ENCODE measurements at places on chromosomes 1 and 21.

- DNase-seq, result peak; percentile 86
These were observed 50.2 kb downstream of the DPYD start for GRCh38 chr1:97870589-97870988.

GRCh38 chr1:244863491-244864252, 671 bp downstream of the HNRNPU start:
- no peak for DNase-seq

DNA sequence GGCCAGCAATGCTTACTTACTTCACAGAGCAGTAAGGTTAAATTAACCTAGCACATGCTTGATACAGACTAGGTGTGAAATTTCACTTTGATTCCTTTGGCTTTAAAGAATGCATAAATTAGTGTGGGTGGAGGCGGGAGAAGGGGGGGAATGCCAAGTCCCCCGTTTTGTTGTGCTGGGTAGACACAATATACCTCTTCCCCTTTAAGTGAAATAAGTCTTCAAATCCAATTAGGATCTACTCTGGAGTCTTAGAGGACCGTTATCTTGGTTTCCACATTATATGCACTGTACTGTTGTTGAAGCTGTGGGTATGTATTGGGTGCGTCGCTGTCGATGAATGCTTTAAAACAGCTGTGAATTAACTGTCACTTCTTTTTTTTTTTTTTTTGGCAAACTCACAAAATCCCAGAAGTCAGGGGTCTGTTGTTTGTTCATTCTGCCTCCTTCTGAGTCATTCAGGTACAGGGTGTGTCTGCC, 1.6 kb upstream of the S1PR1 start:
- no peak for DNase-seq

GRCh38 chr1:22935433-22935832, 37.2 kb downstream of the LACTBL1 start:
- no peak for DNase-seq

- peak; percentile 17 for DNase-seq
These were observed 12.5 kb downstream of the CHML start for GRCh38 chr1:241627453-241628259.

DNA sequence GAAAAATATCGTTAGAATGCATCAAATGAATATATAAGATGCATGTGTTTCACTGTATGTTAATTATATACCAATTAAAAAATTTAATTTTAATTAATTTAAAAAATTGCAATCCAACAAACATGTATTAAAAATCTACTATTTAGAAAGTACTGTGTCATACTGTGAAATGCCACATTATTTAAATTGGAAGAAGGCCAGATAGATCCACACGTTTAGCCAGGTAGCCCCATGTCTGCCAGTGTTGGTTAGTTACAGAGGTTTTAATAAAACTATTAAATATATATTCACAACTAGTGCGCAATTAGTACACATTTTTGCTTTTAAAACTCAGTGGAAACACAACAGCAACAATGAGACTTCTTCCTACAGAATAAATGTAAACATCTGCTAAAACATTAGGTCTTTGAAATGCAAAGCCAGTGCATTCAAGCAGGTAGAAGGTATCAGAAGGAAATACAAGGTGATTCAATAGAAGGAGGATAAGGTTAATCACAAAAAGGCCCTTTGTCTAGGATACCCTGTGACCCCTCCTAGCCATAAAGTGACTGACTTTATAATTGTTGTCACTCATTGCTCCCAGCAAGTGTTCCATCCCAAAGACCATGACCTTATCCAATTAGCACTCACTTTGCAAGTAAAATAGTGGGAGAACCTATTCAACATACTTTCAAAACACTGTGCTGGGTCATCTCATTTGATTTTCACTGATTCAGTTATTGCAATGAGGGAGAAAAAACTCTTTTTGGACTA, 211.5 kb downstream of the TTLL7 start:
- DNase-seq, result no peak

- no peak for DNase-seq
These were observed 105.0 kb upstream of the COL6A1 start for GRCh38 chr21:45876381-45877170.

- DNase-seq, result no peak
These were observed 39.0 kb downstream of the ST7L start for GRCh38 chr1:112579801-112580510.

- no peak for DNase-seq
These were observed 153.7 kb downstream of the ELAVL4 start for GRCh38 chr1:50262436-50262835.

- DNase-seq, result no peak
These were observed 78.4 kb upstream of the CTTNBP2NL start for GRCh38 chr1:112317611-112318062.

- no peak for DNase-seq
These were observed 238.1 kb downstream of the LRRC40 start for GRCh38 chr1:69967245-69967766.

DNA sequence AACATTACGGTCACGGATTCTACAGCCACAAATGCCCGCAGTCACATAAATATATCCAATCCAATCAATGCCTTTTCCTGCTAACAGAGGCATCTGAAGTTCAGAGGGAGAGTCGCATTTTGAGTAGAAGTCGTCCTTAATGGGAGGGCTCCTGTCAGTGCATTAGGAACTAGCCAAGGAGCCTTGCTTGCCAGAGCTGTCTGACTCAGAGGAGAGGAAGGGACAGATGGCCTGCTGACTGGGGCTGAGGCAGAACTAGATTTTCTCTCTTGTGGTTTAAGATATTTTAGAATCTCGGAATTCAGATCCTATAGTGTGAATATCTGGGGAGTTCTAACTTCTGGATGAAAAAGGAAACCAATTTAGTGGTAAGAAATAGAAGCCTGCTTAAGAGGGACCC, 10.6 kb downstream of the XKR8 start:
- no peak for DNase-seq

- DNase-seq, result no peak
These were observed 53.6 kb downstream of the POFUT2 start for GRCh38 chr21:45234127-45234526.

- no peak for DNase-seq
These were observed 185.8 kb downstream of the CHRM3 start for GRCh38 chr1:239572183-239572582.

GRCh38 chr1:204896787-204897469, 26.3 kb downstream of the NFASC start:
- DNase-seq, result no peak

GRCh38 chr1:48251323-48251722, 28.8 kb downstream of the SLC5A9 start:
- no peak for DNase-seq

- DNase-seq, result no peak
These were observed 48.8 kb downstream of the DUSP10 start for GRCh38 chr1:221693087-221693486.

GRCh38 chr1:182035097-182035770, 26.3 kb downstream of the ZNF648 start:
- DNase-seq, result no peak

- no peak for DNase-seq
These were observed 3.1 kb downstream of the MCL1 start for GRCh38 chr1:150576367-150576711.

GRCh38 chr1:3052501-3052900, 16.5 kb upstream of the PRDM16 start:
- DNase-seq, result no peak

GRCh38 chr1:156705918-156706656, 704 bp upstream of the CRABP2 start:
- peak; percentile 69 for DNase-seq

GRCh38 chr21:46352164-46352515, 28.2 kb downstream of the PCNT start:
- no peak for DNase-seq

DNA sequence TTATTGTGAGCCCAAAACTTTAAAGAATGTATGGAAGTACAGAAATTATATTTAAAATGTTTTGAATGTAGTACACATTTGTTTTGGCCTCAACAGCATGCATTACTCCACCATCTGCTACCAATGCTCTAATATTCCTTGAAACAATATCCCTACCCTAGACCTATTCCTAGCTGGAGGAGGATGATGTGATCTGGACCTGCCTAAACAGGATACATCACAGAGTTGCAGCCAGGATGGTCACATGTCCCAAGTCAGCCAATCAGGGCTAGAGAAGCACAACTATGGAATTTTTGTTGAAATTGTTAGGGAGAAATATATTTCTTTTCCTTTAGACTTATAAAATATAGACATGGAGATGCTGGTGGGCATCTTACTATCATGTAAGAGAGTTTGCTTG, 623.3 kb upstream of the NR5A2 start:
- no peak for DNase-seq

Data from NCI-H1930 (cell line).